ENCODE measurements at places on chromosomes 5 and 9.

DNA sequence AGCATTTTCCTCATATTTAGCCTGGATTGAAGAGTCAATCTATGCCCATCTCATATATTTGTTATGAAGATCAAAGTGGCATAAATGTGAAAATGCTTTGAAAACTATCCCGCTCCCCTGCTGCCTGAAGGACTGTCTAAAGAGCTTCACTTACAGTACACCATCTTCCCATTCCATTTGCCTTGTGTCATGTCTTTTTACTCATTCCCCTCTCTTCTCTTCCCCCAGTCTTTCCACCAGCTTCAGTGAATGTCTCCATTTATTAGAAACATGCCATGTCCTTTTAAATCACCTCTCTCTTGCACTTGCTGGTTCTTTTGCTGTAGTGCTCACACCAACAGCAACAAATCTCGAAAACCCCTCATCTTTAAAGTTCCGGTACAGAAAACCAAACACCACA, 192.7 kb upstream of the SGCD start:
- DNase-seq: no peak

GRCh38 chr5:134118212-134118835, 3.8 kb downstream of the TCF7 start:
- no peak for DNase-seq

- no peak for DNase-seq
These were observed 527.4 kb downstream of the RASEF start for GRCh38 chr9:82535432-82535998.

DNA sequence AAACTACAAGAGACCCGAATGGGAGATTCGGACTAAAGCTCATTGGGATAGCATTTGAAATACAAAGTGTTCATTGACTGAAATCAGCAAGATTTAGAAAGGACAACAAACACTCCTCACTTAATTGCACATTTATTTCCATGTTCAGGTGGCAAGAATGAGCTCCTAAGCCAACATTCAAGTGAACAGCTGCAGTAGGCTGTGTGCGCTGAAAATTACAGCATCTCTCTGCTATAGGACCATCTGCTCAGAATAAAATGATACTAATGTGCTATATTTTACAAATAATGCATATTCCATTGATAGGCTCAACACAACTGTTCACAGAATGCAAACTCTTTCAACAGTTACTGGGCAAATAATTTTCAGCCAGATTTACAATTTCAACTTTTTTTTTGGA, 61.8 kb downstream of the ELAVL2 start:
- no peak for DNase-seq

GRCh38 chr5:112883192-112883591, 22.1 kb downstream of the SRP19 start:
- no peak for DNase-seq

DNA sequence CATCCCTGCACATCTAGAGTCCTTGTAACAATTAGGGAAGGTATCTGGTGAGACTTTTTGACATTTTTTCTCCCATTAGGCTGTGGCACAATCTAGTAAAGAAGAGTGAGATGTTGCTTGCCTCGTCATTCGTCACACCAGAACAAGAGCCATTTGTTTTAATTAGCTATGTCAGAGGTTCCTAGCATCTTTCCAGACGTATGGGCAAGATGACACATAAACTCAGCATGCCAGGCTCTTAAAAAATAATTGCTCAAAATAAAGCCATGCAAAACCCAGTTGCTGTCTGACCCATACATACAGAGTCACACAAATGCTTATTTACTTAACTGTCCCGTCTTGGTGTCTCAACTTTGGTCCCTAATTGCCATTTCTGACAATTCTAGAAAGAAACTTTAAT, 125.9 kb downstream of the TRPM3 start:
- DNase-seq: no peak

GRCh38 chr5:143057580-143057999, 287.4 kb downstream of the ARHGAP26 start:
- DNase-seq: no peak

DNA sequence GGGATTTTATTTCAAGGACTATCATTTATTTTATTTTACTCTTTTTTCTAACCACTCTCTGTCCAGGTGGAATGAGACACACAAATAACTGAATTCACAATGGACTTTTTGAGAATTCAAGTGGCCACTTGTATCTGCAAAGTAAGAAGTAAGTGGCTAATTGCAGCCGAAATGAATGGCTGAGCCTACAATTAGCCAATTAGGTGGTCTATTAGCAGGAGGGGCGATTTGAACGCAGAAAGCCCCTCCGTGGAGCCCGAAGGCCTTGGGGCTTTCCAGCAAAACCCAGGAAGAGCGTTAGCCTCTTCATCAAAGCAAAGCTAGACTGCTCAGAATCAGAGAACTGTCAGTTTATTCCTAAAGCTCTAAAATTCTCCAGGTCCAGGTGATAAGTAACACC, 176.9 kb downstream of the EBF1 start:
- no peak for DNase-seq
